ENCODE measurements at places on chromosomes 2 and 18. TPM values are rescaled to one million over a fixed set of nuclear protein-coding genes. Genes with fewer than 3 reads are reported as not detected.

The VAMP5 gene
- total RNA-seq, result 45.4 TPM

The TET3 gene
- total RNA-seq, result 12.5 TPM

The LDLRAD4 gene
- total RNA-seq, result 67.7 TPM

The PDCL3 gene
- 13.7 TPM for total RNA-seq

The SGPP2 gene
- 1.7 TPM for total RNA-seq

The CTAGE1 gene
- not detected for total RNA-seq

The DOK6 gene
- total RNA-seq, result 26.5 TPM

The IMPA2 gene
- total RNA-seq, result 9.2 TPM

GRCh38 chr2:30026091-30027055 is 105.0 kb upstream of the ALK start:
- DNase-seq, result peak; percentile 38

GRCh38 chr2:226378753-226379705 is 420.6 kb downstream of the IRS1 start:
- DNase-seq, result peak; percentile 72

DNA sequence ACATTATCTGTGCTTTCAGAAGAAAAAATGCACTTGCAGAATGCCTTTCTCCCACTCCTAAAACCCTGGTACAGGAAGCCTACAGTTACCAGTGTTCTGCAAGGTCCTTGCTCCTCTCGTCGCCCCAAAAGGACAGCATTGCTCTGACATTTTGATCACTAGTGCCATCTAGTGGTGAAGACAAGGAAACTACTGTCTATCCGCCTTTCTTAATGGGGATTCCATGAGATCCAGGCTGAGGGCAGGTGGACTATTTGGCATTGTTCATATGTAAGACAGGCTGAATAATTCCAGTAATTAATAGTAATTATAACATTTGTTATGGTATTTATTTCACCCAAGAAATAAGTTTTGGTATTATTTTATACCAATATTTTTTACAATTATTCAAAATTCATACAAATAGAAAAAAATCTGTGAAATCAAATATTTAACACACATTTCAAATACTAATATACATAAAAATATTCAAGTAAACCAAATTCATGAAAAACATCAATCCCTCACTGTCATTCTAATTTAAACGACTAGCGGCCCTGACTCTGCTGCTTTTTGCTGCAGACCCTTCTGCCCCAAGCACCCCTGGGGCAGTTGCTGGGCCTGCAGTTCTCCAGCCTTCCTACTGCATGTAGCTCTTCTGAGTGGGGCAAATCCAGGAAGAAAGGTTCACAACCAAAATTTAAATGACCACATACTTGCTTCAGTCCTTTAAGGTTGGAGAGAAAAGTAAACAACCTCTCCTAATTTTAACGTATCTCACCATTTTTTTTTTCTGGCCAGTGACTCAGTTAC is 19.0 kb downstream of the TPGS2 start:
- peak; percentile 46 for DNase-seq

- DNase-seq, result no peak
Observed at GRCh38 chr2:8252997-8253694, 428.7 kb upstream of the ID2 start.

GRCh38 chr18:79904357-79905147 is 46.9 kb downstream of the SLC66A2 start:
- no peak for DNase-seq

DNA sequence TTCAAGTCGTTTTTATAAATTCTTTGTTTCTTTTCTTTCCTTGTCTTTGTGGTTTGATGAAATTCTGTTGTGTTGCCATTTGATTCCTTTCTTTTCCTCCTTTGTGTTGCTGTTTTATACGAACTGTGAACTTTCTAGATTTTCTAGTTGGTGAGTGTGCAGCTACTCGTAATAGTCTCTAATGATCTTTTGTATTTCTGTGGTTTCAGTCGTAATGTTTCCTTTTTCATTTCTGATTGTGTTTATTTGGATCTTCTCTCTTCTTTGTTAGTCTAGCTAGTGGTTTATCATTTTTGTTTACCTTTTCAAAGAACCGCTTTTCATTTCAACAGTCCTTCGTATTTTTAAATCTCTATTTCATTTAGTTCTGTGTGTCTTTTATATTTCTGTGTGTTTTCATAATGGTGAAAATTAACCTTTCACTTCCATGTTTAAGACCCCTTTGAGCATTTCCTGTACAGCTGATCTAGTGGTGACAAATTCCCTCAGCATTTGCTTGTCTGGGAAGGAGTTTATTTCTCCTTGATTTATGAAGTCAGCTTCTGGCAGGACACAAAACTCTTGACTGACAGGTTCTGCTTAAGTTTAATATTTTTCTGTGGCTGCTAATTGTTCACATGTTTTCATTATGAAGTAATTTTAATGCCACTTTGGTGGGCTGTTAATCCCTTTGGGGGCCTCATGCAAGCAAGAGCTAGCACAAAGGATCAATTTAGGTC is 16.2 kb upstream of the MALT1 start:
- DNase-seq, result no peak

DNA sequence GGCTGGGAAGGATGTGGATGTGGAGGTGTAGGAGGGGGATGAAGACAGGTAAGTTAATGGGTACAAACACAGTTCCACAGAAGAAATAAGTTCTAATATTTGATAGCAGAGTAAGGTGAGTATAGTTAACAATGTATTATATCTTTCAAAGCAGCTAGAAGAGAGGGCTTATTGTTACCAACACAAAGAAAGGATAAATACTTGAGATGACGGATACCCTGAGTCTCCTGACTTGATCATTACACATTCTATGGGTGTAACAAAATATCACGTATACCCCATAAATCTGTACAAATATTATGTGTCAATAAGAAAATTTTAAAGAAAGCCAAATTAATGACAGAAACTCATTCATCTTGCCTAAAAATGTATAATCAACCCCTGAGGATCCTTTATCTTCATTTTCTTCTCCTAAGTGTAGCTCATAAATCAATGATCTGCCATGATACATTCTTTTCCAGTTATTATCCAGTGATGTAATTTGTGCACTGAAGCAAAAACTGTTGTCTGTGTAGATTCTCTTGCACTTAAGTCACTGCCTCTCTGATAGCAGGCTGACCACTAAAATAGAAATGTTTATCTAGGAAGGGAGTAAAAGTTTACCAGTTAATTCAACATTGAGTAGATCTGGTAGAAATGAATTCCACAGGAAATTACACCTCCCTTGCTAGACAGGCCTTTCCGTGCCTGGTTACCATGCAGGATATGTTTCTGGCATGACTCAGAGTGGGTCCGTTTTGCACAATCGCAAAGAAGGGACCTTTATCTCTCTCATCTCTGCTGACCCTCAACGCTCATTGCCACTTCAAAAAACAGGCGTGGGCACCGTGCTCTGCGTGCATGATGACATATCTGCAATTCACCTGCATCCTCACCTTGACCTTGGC is 249.7 kb upstream of the NCKAP5 start:
- DNase-seq, result no peak

DNA sequence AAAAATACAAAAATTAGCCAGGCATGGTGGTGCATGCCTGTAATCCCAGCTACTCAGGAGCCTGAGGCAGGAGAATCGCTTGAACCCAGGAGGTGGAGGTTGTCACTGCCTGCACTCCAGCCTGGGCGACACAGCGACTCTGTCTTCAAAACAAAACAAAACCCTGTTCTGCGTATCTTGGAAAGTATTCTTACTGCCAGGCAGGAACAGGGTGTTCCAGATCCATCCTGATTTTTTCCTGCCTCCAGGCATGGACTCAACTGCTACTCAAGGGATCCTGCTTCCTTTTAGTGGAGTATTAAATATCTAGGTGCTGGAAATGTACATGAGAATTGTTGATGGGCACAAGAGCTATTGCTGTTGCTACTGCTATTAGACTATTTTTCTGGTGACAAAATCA is 12.3 kb downstream of the HSPD1 start:
- no peak for DNase-seq

DNA sequence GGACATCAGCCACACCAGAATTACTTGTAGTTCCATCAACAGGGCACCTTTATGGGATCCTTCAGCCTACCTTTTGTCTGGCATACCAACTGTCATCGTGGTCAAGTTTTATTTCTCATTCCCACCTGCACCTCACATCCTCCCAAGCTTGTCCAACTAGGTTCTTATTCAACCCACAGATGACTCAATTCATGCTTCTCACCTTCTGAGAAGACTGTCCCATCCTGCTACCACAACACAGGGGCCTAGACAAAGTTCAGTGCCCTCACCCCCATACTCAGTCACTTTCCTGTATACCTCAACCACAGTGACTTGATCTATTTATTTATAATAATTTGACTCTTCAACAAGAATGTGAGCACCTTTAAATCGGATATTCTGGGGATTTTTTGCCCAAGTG is 114.4 kb upstream of the ACVR1C start:
- no peak for DNase-seq
